ENCODE measurements at places on chromosomes 5 and 9. TPM values are rescaled to one million over a fixed set of nuclear protein-coding genes. Genes with fewer than 3 reads are reported as not detected.

UBE2QL1 gene
- 0.29 TPM for polyA plus RNA-seq

GRCh38 chr5:106759581-106759980 lies 911.2 kb downstream of the EFNA5 start:
- no peak for DNase-seq

NR5A1 gene
- not detected for polyA plus RNA-seq

HMCN2 gene
- polyA plus RNA-seq, result 0.43 TPM

GRCh38 chr5:61467766-61468482 lies 135.9 kb downstream of the ZSWIM6 start:
- DNase-seq, result no peak

PCDHGB6 gene
- 9.4 TPM for polyA plus RNA-seq

DNA sequence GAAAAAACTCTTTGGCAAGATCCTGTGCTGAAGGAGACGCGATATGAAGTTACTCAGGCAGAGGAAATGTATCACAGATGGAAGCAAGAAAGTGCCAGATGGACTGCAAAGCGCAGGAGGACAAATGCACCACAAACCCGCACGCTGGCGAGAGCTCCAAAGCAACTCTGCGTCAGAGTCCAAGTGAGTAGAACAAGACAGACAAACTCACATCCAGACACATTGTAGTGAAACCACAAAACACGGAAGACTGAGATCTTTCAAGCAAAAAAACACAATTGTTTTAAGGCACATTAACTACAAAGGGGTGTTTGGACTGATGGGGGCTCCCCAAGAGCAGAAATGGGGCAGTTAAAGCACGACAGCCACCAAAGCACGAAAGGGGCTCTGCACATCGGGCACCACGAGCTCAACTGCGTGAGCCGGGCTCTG lies 39.2 kb upstream of the NKD2 start:
- peak; percentile 41 for DNase-seq

SPINK7 gene
- polyA plus RNA-seq, result 0.83 TPM

SYNPO gene
- 22.0 TPM for polyA plus RNA-seq

GRCh38 chr5:72599065-72599433 lies 91.8 kb upstream of the ZNF366 start:
- no peak for DNase-seq

GRCh38 chr5:1505506-1506241 lies 18.1 kb downstream of the LPCAT1 start:
- no peak for DNase-seq

DNA sequence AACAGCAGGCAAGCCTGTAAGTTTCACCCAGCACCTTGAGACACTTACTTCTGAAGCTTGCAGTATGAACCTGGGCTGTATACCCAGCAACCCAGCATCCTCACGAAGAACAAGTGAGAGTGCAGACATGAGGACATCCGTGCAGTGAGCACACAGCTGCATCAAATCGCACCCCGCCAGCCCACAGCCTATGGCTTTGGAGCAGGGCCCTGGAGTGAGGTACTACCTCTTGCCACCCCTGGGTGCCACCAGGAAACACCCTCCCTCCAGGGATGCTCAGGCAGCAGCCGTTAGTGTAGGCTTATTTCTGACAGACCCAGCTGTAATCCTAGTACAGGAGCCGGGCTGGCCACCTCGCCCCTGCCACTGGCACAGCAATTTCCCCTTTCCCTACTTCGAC lies 81.4 kb downstream of the ATPSCKMT start:
- no peak for DNase-seq

MARVELD2 gene
- polyA plus RNA-seq, result 22.0 TPM

GRCh38 chr5:181182651-181183050 lies 22.3 kb downstream of the TRIM7 start:
- no peak for DNase-seq

- no peak for DNase-seq
Measured at GRCh38 chr9:110047232-110047954, 160.6 kb downstream of the C9orf152 start.

GRCh38 chr5:27652505-27652904 lies 614.1 kb upstream of the CDH9 start:
- no peak for DNase-seq

PHF24 gene
- polyA plus RNA-seq, result 0.35 TPM

GRCh38 chr5:92633176-92633575 lies 947.8 kb downstream of the NR2F1-AS1 start:
- no peak for DNase-seq

DNA sequence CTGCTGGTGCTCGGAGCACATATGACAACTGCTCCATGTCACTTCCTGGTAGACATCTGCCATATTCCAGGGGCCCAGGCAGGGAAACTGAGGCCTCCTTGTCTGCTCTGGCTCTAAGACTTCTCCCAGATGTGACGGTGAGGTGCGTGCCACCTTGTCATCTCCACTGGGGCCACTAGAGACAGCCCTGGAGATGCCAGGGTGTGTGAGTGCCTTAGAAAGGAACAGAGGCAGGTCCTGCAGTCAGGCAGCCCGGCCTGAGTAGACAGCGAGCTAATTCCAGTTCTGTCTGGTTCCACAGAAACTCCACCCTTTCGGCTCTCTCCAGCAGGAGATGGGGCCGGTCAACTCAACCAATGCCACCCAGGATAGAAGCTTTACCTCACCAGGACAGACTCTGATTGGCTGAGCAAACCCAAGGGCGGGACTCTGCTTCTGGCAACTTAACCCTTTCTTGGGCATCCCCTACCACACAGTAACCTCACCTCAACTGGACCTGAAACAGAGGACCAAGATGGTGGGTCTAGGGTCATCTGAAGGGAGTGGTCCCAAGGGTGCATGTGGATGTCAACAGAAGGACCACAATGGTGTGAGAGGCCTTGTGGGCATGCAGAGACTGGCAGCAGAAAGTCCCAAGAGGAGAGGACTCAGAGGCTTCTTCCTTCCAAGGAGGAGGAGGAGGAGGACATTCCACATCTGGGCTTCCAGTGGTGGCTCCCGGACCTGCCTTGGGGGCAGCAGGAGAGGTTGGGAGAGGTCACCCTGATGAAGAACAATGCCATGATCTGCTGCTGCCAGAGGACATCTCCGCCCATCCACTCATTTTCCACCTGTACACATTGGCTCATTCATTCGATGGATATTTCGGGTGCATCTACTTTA lies 77.7 kb downstream of the RGS3 start:
- peak; percentile 70 for DNase-seq

DNA sequence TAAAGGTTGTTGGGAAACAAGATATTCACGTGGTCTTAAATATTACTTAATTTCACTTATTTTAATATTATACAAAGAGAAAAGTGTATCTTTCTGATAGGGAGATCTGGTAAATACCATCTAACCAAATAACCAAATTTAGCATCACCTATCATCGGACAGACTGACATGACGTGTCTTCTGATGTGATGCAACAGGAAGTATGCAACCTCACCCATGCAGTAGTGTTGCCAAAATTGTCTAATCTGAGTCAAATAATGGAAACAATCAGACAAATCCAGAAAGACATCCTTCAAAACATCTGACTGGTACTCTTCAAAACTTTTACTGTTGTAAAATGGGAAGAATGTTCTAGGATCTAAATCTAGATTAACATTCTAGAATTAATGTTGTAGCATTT lies 148.0 kb downstream of the FGF1 start:
- DNase-seq, result no peak

DNA sequence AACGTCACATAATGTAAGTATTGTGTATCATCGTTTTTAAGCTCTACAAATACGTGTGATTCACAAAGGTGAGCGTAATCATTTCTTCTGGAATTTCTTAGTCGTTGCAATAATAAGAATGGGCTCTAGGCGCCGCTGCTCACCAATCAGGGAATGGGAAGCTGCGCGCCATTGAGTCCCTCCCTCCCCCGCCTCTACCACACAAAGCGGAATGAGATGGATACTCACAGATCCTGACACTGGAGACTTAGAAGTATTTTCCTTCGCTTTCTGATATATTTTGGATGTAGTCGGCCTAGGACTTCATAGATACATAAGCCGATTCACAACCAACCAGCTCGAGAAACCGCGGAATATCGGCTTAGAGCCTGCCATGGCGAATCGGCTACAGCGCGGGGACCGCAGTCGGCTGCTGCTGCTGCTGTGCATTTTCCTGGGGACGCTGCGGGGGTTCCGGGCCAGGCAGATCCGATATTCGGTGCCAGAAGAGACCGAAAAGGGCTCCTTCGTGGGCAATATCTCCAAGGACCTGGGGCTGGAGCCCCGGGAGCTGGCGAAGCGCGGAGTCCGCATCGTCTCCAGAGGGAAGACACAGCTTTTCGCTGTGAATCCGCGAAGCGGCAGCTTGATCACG lies at the start of gene PCDHGA11:
Gene PCDHGA11, plus strand, starts transcription at position 197 of the 634 bp plus-strand sequence. Its CDS starts 177 bp downstream, at position 374.
- DNase-seq, result no peak

DNA sequence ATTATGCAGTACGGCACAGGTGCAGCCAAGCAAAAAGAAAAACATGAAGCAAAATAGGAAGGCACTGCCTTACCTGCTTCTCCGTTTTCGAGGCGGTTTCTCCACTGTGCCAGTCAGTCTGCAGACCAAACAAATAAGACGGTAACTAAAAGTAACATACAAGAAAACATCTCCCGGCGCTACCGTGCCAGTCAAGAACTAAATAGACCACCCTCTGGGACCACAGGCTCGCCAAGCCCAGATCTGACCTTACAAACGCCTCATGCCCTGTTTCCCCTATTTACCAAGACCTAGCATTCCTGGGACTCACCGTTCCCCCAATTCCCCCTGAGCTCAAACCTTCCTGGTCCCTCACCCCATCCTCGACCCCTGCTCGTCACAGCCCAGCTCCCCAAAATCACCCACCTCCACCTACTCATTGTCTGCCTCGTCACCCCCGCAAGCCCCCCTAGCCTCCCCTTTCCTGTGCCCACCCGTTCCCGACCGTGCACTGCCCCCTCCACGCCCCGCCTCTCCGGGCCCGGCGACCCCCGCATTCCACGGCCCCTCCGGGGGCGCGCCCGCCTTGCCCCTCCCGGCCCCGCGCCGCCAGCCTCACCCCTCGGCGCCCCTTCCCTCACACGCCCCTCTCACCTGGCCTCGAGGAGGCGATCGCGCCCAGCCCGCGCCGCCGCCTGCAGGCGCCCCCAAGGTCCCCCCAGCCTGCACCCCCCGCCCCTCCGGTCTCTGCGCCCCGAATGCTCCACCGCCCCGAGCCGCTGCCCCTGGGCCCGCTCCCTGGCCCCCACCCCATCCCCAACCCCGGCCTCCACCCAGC lies 560 bp downstream of the SCAI start:
- DNase-seq, result peak; percentile 84

FRMD3 gene
- 3.0 TPM for polyA plus RNA-seq

- DNase-seq, result no peak
Measured at GRCh38 chr5:113480243-113480642, 8.0 kb downstream of the MCC start.

- peak; percentile 60 for DNase-seq
Measured at GRCh38 chr9:130847306-130848217, 12.5 kb downstream of the ABL1 start.

NPM1 gene
- 1,948 TPM for polyA plus RNA-seq

DNA sequence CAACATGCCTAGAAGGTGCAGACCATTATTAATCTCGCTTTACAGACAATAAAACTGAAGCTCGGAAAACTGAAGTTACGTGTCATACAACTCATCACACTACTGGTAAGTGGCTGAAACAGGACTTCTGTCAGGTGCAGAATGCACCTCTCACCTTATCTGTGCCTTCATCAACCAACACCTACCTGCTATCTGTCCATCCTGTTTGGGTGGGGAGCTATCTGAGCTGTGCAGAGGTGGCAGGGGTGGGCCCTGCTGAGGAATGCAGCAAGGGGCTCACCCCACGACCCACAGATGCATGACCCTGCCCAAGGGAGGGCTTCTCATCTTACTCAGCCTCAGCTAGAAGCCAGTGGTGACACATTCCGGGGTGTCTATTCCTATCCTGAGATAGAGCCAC lies 81.6 kb downstream of the SLIT3 start:
- no peak for DNase-seq

DNA sequence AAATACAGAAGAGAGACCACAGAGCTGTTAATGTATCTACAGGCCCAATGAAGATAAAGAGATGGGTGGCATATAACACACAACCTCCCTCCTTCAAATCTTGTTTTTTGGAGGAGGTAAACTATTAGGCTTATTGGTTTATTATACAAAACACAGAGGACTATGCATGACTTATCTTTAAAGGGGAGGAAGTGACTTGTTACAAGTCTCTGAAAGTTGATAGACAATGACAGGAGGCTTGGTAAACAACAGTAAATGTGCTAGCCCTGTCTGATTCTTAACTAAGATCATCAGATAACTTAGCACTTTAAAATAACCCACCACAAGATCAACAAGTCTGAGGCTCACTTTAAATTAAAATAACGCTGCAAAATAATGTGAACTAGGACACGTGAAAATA lies 219.0 kb downstream of the MLLT3 start:
- DNase-seq, result no peak

GRCh38 chr5:177232761-177233160 lies 70.8 kb downstream of the RAB24 start:
- no peak for DNase-seq

DNA sequence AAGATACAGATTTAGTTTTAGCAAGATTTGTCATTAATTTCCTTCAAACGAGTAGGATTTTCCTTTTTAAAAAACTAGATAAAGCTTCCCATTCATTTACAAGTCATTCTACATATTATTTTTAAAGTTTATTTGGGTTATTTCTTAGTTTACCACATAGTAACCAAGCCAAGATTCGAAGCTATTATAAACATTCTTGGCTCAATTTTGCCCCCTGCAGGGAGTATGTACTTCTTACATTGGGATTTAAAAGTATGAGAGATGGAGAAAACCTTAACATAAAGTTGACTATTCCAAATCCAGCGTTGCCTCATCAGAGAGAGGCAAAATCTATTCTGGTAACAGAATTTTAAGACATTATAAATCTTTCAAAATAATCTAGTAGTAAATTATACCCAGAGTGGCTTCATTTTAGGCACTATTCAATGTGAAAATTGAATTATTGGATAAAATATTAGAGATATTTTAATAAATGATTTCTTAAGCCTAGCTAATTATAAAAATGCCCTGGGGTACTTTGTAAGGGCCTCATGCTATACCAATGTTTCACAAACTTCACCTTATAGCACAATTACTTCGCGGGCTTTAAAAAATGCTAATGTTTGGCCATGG lies 39.1 kb downstream of the FBN2 start:
- DNase-seq, result peak; percentile 77

TAF1L gene
- polyA plus RNA-seq, result 0.16 TPM

HOMER1 gene
- 10.4 TPM for polyA plus RNA-seq

- no peak for DNase-seq
Measured at GRCh38 chr9:135948968-135949367, 12.2 kb downstream of the UBAC1 start.

- no peak for DNase-seq
Measured at GRCh38 chr9:19456996-19457692, 48.3 kb downstream of the ACER2 start.
